ENCODE measurements at places on chromosomes 1 and 21. TPM values are rescaled to one million over a fixed set of nuclear protein-coding genes. Genes with fewer than 3 reads are reported as not detected.

The FGR gene
- 0.35 TPM for total RNA-seq

The CYP4A22 gene
- not detected for total RNA-seq

The SPATA1 gene
- 1.5 TPM for total RNA-seq

The RBM11 gene
- 3.8 TPM for total RNA-seq

- no peak for DNase-seq
Measured at GRCh38 chr1:55947446-55947845, 631.9 kb downstream of the PLPP3 start.

- DNase-seq: no peak
Measured at GRCh38 chr1:240706150-240706935, 94.4 kb upstream of the GREM2 start.
